ENCODE measurements at places on chromosomes 1 and 21.

DNA sequence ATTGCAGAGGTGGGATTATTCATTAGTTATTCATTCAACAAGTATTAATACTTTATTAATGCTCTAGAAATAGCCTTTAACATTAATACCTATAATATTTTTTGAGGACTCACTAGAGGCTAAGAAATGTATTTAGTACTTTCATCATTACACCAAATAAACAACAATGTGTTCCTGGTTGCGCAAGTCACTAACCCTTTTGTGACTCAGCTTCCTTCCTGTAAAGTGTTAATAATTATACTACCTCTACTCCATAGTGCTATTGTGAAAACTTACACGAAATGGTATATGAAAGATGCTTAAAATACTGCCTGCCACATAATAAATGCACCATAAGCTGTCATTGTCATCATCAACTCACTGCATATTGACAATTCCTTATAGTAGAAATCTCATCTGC, 431.0 kb downstream of the DPYD start:
- DNase-seq = no peak

- DNase-seq = no peak
These were observed 47.6 kb downstream of the KRTAP19-8 start for GRCh38 chr21:30990514-30991262.

DNA sequence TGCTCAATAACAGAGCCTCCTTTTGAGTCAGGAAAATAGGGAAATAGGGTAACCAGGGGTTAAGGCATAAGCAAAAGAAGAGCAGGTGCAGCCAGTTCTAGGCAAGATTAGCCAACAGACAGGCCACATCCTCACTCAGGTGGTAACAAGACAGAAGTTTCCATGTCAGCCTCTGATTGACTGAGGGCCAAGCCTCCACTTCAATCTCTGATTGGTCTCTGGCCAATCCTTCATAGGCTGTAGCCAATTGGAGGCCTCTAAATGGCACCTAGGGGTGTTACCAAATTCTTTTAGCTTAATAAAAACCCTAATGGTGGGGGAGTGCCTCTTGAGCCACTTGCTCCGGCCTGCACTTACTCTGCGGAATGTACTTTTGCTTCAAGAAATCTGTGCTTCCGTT, 37.2 kb downstream of the LACTBL1 start:
- no peak for DNase-seq

DNA sequence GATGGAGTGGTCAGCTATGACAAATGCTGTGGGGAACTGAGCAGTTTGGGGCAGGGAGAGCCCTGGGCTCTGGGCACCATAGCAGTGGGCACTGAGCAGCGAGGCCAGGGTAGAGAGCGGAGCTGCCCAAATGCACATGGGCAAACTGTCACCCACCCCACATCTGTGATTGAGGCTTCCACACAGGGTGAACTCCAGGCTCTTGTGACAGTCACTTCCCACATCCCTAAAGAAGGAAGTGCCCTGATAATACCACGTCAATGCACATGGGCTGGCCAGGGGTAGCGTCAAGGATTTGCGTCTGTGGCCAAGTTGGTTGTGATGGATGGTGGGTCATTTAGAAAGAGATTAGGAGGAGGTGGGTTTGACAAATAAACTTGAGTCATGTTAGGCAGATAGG, 2.6 kb upstream of the GUCA2B start:
- DNase-seq = no peak

DNA sequence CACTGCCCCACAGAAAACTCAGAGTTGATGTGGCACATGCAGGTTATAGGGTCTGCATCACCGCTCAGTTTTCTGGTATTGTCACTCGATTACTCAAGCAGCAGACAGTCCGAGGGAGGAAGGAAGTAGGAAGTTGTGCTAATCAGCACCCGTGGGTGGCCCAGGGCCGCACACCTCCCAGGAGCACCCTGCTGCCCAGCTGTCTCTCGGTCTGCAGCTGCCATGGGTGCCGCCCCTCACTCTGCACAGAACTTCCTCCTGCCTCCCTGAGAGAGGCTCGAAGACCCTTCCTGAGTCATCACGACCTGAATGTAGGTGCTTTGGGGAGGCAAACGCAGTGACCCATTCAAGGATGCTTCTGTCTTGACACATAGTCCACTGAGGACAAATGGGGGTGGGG, 4.2 kb upstream of the TFF3 start:
- no peak for DNase-seq

DNA sequence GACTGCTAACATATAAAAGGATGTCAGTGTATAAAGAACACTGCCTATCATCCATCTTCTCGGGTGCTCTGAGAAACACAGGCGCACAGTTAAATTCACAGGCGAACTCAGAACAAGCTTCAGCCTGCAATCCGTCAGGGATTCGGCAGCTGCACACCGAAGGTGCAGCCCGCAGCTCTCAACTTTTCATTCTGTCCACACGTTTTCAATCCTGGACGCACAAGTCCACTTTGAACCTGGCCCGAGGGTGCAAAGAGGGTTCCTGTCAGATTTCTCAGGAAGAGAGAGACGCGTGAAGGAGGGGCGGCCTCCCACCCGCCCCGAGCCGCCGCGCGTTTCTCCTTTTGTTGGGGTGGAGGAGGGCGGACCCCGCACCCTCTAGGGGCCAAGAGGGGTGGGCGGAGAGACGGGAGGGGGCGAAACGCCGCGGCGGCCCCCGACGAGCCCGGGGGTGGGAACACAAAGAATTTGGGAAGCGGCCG, 724 bp downstream of the DOCK7 start:
- DNase-seq = peak; percentile 53

DNA sequence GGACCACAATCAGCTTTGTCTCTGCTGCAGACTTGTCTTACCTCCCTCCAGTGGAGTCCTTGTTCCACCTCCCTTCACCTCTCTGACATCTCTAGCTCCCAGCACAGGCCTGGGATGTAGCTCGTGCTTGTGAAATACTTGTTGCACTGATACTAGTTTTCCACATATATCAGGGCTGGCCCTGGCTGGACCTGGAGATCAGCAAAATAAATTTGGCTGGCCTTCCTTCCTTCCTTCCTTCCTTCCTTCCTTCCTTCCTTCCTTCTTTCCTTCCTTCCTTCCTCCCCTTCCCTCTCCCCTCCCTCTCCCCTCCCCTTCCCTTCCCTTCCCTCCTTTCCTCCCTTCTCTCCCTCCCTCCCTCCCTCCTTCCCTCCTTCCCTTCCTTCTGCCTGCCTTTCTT, 196.5 kb downstream of the HIVEP3 start:
- DNase-seq = no peak

- peak; percentile 19 for DNase-seq
These were observed at the start of gene ZBTB8A for GRCh38 chr1:32538887-32539583. Gene ZBTB8A, plus strand, starts transcription at chr1:32539427. Its CDS starts 53,505 bp downstream, at chr1:32592932.

DNA sequence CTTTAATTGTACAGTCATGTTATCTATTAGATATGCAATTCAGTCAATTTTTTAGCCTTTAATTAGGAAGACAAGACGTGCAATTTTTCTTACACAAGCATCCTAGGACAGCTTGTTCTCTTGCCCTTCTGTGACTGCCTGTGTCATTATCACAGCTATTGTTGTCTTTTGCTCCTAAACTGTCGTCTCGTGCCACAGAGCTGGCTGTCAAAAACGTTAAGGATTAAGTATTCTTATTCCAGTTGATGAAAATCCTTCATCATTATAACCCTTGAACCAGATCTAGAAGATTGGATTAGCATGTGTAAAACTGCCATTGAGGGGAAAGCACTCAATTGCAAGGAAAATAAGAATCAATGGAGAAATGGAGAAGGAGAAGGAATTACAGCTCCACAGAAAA, 43.8 kb upstream of the AIM2 start:
- DNase-seq = no peak

DNA sequence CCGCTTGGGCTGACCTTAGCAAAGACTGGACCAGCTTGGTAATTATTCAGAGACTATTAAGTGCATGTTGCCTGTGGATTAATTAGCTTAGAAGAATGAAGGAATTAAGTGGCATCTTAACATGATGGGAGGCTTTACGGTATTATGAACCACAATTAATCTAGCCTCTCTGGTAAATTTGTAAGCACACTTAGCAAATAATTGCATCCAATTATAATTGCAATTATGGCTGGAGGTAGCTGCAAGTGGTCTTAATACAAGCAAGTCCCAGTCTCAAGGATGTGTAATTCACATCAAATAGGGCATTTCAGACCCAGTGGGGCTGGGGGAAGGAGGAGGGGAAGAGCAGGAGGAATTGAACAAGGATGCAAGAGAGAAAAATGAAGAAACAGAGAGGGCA, 151.6 kb downstream of the CNIH3 start:
- no peak for DNase-seq

DNA sequence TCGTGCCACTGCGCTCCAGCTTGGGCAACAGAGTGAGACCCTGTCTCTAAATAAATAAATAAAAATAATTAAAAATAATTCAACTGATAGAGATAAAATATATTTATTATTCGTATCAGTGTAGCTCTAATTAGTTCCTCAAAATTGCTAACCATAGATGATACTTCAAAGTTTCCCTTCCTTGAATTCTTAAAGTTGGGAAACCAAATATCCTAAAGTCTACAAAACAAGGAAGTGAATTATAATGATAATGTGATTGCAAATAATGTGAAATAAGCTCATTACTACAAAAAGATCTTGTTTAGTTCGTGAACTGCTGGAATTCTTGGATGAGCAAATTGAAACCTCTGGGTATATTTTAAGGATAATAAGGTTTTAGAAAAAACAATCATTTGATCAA, 60.5 kb downstream of the NUP210L start:
- no peak for DNase-seq

DNA sequence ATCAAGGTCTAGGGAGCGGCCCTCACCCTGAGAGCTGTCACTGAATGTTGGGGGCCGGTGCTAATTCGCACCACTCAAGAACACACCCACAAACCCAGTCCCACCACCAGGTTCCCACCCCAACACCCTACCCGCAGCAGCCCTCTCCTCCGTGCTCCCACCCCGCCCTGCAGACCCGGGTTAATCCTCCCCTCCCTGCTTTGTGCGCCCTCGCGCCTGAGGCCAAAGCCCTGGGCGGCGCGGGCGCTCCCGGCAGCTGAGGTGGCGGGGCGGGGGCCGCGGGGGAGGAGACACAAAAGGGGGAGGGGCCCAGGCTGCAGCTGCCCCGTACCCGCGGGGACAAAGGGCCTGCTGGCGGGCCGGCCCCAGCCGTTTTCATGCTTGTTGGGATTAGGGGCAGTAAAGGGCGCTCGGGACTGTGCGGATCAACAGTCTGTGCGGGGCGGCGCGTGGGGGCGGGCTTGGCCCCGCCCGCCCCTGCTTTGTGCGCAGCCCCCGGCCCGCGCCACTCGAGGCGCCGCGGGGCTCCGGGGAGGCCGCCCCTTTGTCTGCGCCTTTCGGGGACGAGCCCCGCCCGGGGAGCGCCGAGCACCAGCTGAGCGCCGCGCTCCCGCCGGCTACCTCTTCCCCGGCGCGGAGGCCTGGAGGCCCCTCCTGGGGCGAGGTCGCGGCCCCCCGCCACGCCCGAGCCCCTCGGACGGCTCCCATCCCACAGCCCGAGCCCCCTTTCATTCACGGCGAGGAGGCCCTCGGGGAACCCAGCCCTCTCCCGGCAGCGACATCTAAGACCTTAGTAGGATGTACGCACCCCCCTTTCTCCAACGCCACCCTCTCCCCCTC, 10.9 kb downstream of the C1orf216 start:
- peak; percentile 17 for DNase-seq

DNA sequence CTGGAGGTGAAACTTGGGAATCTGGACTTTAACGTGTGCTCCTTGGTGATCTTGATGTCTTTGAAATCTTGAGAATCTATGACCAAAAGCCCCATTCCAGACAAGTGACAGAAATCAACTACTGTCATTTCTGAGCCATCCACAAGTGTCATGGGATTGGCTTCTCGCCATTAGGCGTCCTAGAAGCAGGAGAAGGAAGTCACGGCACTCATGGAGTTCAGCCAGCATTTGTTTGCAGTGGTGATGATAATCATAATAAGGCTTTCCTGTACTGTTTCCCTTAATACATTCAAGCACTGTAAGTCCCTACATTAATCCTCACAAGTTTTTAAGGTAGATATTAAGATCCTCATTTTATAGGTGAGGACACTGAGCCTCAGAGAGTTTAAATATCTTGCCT, 11.9 kb downstream of the F5 start:
- DNase-seq = no peak

- DNase-seq = peak; percentile 67
These were observed 114.6 kb upstream of the VAV3 start for GRCh38 chr1:108079440-108080025.

DNA sequence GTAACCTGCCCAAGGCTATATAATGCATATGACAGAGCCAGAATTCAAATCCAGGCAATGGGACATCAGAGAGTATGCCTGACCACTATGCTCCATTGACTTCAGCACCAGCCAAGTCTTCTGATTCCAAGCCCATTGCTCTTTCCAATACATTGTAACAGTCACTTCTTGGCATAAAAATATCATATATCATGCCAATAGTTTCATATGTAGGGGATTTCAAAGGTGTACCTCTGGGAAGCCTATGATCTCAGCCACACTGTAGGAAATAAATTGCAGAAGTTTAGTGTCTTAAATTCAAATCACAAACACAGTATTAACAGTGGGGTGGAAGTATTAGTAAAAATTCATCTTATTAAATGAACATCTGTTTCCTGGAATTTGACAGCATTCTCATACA, 30.0 kb upstream of the ROR1 start:
- no peak for DNase-seq

DNA sequence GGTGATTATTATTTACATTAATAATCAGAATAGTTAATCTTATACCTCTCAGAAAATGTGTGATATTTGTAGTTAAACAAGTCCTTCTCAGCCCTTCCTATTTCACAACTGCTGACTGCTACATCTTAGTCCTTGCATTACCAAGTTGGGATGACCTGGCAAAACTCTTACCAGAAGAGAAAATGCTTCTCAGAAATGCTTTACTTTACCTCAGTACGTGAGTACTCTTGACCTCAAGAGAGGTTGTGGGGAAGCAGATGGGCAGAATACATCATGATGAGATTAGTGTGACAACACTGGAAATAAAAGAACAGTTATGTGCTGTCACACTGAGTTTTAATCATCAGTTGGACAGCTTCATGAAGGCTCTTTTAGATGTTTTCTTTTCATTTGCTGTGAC, 16.2 kb downstream of the CFAP126 start:
- no peak for DNase-seq

DNA sequence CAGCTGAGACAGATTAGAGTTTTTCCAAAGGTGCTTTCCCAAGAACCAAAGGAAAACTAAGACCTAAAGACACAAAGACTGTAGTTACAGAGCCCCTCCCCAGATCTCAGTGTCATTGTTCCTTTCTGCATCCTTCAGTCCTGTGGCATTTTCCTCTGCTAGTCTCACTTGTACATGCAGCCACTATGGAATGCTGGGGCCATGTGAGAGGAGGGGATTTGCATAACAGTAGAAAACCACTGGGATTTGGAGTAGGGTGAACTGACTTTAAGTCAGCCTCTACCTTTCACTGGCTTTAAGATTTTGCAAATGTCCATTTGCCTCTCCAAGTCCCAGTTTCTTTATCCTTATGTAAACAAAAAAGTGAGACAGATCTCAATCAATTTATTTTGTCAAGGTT, 119.4 kb upstream of the F3 start:
- DNase-seq = no peak
